ENCODE measurements at places on chromosomes 3 and 15.

DNA sequence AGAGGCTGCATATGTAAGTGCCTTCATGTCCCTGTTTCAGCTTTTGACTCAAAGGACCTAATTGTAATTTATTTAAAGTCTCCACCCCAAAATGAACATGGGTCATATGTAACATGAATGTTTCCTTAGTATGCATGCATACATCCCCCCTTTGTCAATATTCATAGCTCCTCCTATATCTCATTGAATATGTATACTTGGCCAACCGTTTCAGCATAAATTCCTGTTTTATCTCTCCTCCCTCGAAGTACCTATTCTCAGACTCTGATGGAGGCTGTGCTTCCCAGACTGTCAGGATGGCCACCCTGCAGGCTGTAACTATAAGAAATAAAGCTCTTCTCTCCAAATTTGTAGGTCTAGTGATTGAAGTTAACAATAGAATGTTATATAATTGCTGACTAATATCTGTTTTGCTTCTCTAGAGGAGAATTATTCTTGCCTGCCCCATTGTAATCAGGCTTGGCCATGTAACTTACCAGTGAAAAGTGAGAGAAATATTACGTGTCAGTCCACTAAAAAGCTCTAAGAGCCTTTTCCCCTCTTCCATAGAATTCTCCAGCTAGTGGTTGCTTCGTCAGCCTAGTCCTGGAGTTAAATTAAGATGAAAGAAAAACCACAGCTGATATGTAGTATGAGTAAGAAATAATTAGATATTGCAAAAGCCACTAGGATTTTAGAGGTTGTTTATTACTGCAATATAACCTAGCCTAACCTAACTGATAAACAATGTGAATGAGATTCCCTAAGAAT lies 245.1 kb downstream of the ZNF385D start:
- no peak for DNase-seq

DNA sequence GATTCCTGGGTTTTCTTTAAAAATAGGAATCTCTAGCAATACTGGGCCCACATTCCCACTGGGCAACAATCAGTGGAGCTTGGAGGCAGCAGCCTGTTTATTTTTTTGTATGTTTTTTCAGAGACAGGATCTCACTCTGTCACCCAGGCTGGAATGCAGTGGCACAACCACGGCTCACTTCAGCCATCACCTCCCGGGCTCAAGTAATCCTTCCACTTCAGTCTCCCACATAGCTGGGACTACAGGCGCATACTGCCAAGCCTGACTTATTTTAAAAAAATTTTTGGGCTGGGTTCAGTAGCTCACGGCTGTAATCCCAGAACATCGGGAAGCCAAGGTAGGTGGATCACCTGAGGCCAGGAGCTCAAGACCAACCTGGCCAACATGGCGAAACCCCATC lies 29.1 kb upstream of the GNB5 start:
- DNase-seq, result no peak

GRCh38 chr3:54421943-54422342 lies 299.6 kb downstream of the CACNA2D3 start:
- DNase-seq, result no peak

DNA sequence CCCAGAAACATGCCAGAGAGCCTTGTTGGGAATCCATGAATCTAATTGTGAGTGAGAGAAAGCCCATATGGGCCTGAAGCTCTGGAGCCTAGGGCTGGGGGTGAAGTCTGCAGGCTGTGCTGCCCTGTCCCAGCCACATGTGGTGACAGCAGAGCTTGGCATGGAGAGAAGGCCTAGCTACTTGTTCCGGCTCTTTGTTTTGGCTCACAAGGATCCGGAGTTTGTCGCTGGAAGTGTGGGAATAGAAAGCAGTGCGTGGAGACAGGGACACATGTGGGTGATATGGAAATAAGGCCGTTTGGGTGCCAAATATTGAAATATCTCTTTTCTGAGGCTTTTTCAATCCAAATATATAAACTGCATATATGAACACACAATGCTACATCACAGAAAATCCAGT lies 78.2 kb downstream of the CLSTN2 start:
- DNase-seq, result no peak

- DNase-seq, result no peak
Measured at GRCh38 chr15:62257996-62258521, 93.0 kb upstream of the C2CD4B start.

DNA sequence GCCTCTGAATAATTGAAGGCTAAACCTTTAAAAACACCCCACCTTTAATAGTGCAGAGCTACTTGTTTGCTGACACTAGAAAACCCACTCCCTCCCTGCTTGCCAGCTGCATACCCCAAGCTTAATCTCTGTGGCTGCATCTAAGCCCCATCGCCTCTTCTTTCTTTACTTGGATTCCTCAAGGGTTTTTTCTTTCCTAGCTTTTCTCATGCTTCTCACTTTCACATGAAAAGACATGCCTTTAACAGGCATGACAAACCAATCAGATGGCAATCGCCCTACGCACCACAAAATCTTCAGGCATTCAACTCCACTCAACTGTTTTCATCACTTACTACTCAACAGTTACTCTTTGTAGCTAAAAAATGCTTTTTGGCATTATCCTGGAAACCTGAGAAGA lies 77.5 kb downstream of the PLD1 start:
- no peak for DNase-seq

- no peak for DNase-seq
Measured at GRCh38 chr15:63858881-63859280, 25.1 kb upstream of the HERC1 start.

DNA sequence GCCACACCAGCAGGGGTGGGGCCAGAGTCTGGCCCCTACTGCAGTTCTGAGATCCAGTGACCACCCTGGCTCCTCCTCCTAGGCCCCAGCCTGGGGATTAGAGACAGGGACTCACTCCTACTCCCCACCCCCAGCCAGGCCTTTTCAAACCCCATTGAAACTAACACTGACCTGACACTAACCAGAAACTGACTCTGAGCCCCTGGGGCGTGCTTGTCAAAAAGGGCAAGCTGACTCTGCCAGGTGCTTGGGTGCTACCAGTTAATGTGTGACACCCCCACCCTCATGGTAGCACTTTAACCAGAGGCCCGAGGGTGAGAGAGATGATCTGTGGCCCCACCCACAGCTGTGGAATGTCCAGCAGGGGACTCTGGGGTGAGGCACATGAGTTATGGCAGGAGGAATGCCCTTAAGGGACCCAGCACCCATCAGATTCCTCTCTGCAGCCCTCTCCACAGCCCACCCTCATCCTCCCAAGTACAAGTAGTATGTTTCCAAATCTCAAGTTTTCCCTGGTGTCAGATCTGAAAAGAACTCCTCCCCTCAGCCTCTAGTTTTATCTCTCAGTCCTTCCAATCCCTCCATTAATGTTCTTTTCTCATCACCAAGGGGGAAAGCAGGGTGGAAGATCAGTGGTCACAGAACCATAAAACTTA lies 1.4 kb downstream of the PTH1R start:
- no peak for DNase-seq

DNA sequence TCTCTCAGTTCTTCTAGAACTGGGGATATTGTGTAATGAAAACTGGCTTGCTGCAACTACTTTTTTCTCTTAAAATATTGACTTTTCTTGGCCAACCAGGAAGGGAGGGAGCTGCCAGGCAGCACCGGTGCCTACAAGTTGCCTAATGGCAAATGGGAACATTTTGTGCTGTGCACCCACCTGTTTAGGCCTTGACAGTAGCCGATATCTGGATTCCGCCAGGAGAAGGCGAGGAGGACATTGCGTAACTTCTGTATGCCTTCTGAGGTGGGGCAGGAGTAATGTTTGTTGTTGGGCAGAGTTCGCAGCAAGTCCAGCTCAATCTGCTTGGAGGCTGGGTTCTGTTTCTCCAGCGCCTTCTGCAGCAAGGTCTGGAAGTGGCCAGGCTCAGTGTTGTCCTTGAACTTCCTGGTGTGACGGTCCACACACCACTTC lies 64.9 kb downstream of the TBC1D2B start:
- DNase-seq, result no peak

DNA sequence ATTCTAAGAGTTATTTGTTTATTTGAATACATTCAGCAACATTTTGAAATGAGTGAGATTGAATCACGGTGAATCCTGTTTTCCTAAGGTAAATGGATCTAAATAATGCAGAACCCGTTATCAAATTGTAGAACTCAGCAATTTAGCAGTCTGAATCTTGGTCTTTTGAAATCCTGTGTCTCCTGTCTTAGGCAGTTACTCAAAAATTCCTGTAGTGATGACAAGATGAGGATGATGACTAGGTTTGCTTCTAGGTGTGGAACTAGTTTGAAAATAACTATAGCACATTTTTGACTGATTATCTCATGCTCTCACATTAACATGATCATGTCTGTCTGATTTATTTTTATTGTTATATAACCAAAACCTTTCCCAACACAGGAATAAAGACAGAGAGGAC lies 115.0 kb downstream of the RAP2B start:
- DNase-seq, result no peak

GRCh38 chr3:116417151-116417550 lies 28.1 kb downstream of the LSAMP start:
- no peak for DNase-seq

GRCh38 chr3:82745544-82745943 lies 984.1 kb upstream of the GBE1 start:
- no peak for DNase-seq

DNA sequence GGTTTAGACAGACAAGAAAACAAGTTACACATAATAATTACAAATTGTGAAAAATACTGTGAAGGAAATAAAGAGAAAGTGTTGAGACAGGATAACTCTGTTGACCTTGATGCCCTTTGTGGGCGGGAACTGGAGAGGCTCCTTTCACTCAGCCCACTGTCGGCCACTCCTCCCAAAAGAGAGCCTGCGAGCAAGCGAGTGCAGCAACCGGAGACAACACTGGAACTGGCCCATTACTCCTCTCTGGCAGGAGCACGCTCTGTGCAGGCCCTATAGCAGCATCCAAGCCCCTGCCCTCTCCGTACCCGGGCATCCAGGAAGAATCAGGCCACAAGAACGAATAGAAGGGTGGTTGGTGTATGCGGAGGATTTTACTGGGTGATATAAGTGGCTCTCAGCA lies 16.2 kb upstream of the DUT start:
- no peak for DNase-seq

DNA sequence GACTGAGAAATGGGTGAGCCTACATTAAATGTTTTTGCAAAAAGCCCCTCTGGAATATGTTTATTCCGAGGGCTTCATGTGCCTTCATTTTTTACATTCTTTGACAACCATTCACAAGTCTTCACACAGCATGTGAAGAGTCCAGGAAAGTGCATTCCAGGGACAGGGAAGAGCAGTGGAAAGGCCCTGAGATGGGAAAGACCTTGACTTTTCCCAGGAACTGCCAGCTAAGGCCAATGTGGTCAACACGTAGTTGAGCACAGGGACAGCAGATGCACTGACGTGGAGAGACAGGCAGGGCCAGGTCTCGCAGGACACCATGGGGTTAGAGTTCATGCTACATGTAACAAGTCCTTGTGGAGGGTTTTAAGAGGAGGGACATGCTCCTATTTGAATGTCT lies 21.7 kb downstream of the SSR3 start:
- no peak for DNase-seq

DNA sequence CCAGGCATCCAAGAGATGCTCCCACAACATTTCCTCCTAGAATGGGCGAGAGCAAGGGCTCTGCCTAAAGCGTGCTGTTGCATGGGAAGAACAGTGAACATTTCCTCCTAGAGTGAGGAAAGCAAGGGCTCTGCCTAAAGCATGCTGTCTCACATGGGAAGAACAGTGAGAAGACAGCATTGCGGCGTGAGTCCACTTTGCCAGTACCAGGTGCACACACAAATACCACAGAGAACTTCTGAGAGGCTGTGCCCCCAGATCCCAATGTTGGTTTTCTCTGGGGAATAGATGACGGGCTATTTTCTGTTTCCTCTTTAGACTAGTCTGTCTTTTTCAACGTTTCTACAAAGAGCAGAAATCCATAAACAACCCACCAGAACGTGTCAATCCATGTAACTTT lies 142.9 kb downstream of the LRRK1 start:
- DNase-seq, result no peak

GRCh38 chr3:33035596-33035995 lies 61.4 kb downstream of the GLB1 start:
- no peak for DNase-seq

GRCh38 chr15:62975515-62975914 lies 67.0 kb upstream of the TPM1 start:
- DNase-seq, result no peak

- DNase-seq, result no peak
Measured at GRCh38 chr15:101522621-101523559, 33.4 kb upstream of the PCSK6 start.

Data from caudate nucleus (tissue), 63 donors.